Inflammatory macrophage (primary cell): ENCODE measurements at places on chromosomes 7 and 10.
A peak's percentile ranks its signal among the peaks of the same experiment; 100 is the strongest.

DNA sequence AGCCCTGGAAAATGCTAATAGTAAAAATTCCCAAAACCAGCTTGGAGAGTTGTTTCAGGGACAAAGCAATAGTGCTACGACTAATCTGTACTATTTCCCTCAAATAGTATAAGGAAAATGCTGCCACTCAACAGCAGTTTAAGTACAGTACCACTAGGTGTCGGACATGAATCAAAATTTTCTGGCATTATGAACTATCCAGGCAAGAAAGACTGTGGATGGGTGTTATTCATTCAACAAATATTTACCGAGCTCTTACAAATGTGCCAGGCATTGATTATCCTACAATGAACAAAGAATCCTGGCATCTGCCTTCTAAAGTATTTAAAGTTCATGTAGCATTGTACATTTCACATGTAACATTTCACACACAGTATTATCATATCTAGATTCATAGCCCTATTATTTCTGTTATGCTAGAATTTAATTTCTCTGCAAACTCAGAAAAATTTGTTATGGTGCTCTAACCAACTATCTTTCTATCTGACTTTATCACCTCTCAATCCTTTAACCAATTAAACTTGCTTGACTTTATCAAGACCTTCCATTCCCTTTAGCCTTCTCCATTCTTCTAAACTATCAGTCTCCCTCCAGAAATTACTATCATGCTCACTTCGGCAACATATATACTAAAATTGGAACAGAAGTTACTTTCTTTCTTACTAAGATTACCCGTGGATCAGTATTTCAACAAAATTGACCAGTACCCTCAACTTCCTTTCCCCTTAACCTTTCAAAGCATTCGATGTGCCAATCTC, 80.6 kb downstream of the ARHGAP21 start:
- DNase-seq, result peak; percentile 58

- no peak for DNase-seq
Measured at GRCh38 chr7:15334536-15335263, 227.1 kb downstream of the AGMO start.

DNA sequence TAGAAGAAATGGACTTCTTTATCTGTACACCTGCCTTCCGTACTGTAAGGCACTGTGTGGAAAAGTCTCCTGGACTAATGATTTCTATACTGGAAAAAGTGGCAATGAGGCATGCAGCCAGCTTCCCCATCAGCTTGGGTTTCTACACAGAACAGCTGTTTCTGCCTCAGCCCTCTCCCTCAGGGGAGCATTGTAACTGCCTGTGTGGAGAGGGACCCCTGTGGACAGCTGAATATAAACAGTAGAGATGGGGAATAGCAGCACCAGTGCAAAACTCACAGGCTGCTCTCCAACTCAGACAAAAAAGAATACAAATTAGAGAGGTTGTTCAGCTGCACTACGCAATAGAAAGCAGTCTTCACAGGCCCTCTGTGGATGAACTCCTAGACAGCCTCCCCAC, 451.3 kb upstream of the MBL2 start:
- no peak for DNase-seq

- no peak for DNase-seq
Measured at GRCh38 chr10:50152792-50153272, 85.1 kb downstream of the WASHC2A start.

GRCh38 chr7:13144673-13145072, 457.2 kb downstream of the ARL4A start:
- no peak for DNase-seq

DNA sequence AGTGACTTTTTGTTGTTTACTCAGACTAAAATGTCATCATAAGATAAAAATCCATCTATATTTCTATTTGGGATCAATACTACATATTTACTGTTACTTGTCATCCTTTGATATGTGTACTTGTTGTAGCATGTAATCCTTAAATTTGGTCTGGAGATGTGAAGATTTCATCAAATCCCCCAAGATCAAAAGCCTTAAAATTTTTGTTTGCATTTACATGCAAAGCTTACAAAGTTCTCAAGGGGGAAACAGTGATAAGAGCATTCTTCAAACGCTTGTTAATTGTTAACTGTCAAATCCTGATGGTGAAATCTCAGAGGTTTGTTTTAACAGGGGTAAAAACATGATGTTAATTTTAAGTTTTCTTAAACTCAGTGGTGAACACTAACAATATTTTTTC, 84.9 kb upstream of the SKAP2 start:
- no peak for DNase-seq

- DNase-seq, result no peak
Measured at GRCh38 chr10:4174197-4174596, 389.2 kb upstream of the KLF6 start.

- no peak for DNase-seq
Measured at GRCh38 chr10:82282782-82283456, 407.9 kb downstream of the NRG3 start.

- no peak for DNase-seq
Measured at GRCh38 chr7:53604201-53604600, 568.8 kb downstream of the POM121L12 start.

- DNase-seq, result no peak
Measured at GRCh38 chr10:51468424-51468823, 231.0 kb downstream of the CSTF2T start.

GRCh38 chr10:78777466-78777865, 291.3 kb upstream of the ZMIZ1 start:
- no peak for DNase-seq

- DNase-seq, result peak; percentile 42
Measured at GRCh38 chr10:77428691-77429395, 208.8 kb downstream of the KCNMA1 start.

DNA sequence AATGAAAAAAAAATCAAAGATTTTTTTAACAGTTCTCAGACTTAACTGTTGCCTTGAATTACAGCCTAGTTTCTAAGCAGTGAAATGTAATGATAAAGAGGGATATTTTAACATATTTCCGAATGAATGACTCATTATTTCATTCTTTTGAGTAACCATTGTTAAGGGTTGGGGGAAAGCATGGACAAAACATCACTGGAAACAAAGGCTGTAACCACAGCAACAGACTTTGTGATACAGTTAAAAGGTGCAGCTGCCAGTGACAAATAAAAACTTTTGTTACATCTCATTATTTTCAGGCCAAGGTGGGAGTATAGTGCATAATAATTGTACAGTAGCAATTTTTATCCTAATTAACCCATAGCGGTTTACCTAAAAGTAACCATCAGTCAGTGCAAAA, 172.6 kb downstream of the LRRTM3 start:
- no peak for DNase-seq

DNA sequence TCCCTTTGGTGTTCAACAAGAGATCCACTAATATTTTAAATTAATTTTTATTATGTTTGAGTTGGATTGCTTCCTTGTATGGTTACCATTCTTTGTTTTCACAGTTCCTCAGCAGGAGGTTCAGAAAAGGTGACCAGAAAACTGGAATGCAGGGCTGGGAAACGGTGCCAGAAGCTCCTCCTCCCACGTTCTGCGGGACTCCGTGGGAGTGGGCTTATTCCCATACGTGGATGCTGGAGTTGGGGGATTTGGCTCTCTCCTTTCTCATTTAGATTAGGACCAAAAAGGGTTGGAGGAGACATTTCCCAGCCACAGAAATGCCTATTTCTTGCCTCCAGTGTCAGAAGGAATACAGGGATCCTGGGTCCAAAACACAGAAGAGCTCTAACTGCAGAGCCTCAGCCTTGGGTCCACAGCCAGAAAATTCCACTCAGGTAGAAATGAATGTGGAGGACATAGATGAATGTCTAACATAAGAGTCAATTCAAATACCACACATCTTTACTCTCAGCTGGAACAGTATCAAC, 56.0 kb downstream of the SORBS1 start:
- no peak for DNase-seq

- DNase-seq, result no peak
Measured at GRCh38 chr10:5552376-5553321, 27.9 kb downstream of the CALML3 start.

DNA sequence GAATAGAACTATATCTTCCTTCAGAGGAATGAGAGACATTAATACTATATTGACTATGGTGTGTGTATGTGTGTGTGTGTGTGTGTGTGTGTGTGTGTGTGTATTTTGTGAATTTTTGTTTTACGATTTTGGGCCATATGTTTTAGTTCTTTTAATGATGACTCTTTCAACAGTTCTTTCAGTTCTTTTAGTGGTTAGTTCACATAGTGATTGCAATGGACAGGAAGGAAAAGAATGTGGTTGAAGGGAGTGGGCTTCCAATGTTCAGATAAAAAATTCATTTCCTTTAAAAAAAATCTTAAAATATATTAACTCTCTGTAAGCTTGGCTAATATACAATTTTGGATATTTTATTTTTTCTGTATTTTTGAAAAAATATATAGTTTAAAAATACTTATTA, 315.7 kb upstream of the DGKB start:
- no peak for DNase-seq

DNA sequence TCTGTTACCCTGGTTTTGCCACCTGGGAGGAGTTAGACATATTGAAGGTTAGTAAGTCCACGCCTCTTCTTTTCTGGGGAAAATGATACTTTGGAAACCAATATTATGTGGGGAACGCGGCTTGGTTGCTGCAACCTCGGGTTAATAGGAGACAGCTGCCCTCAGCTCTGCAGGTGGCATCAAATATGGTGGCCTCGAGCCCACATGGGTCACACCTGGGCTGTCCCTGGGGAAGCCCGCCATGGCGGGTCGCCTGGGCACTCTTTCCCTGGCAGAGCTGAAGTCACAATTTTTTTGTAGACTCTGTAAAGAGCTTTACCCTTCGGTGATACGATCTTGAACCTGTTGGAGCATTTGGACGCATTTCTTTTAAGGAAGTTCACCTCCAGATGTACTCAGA, 2.5 kb downstream of the PFKP start:
- no peak for DNase-seq

DNA sequence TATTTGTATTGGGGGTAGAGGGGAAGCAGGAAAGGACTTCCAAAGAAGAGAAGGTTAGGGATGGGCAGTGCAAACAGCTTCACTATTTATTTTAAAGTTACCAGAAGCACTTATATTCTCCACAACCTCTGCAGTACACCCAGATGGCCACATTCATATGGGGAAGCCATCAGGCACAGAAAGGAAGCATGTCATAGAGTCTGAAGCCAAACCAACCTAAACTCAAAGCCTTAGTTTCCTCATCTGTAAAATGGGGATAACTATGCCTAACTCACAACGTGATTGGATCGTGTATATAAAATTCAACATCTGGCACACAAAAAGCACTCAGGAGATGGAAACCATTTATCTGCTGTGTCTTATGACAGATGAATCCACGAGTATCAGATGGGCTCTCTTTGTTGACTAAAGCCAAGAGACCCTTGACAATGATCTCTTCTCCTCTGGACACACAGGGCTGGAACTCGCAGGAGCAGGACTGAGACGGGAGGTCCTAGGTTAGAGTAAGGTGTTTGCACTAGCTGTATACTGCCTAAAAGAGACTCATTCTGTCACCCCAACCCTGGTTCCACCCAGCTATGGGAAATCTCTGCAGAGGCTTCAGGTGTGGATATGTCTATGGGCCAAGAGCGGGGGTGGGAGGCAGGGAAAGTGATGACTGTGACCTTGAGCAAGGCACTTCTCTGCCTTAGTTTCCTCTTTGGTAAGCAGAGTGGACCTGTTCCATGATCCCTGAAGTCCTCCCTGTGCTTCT, 1.8 kb downstream of the KIAA1549 start:
- DNase-seq, result no peak

GRCh38 chr10:124918191-124918830, 23.6 kb upstream of the ZRANB1 start:
- DNase-seq, result no peak

DNA sequence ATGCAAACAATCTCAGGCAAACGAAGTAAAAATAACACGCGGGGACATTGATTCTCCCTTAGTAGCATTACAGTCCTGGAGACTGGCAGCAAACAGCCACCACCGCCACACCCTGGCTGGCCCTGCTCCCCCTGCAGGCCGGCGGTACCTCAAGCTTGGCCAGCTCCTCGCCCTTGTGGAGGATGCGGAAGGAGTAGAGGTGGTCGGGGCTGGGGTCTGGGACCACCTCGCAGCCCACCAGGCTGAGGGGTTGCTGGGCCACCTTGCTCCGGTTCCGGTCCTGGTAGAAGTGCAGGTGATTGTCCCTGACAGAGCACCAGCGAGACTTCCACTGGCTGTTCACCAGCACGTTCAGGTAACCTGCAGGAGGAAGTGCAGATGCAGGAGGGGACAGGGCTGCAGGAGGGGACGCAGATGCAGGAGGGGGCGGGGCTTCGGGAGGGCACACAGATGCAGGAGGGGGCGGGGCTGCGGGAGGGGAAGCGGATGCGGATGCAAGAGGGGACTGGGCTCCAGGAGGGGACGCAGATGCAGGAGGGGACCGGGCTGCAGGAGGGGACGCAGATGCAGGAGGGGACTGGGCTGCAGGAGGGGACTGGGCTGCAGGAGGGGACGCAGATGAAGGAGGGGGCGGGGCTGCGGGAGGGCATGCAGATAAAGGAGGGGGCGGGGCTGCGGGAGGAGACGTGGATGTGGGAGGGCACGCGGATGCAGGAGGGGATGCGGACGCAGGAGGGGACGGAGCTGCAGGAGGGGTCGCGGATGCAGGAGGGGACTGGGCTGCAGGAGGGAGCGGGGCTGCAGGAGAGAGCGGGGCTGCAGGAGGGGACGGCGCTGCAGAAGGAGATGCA, 65.7 kb downstream of the VWA2 start:
- DNase-seq, result peak; percentile 26

- DNase-seq, result no peak
Measured at GRCh38 chr10:91549262-91549661, 83.6 kb downstream of the PPP1R3C start.

DNA sequence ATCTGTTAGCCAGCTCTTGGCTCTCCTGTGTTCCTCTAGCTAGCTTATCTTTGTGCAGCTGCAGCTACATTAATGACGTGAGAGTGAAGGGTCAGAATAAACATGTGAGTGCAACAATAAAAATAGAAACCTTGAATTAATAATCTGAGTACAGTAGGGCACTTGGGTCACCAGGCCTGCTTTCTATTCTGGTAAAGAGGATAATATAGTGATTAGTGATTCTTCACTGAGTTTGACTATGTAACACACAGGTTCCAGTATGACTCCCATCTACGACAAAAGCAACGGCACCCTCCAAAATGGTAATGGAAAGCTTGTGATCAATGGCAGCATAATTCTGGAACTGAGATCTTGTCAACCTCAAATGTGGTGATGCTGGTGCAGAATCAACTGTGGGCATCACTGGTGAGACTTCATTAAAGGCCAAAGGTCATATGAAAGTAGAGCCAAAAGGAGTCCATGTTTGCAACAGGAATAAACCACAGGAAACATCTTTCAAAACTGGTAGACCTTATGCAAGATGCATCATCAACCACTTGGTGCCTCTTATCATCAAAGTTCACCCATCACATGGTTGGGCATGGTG, 77.6 kb downstream of the NRBF2 start:
- DNase-seq, result peak; percentile 61

- no peak for DNase-seq
Measured at GRCh38 chr7:156906200-156906649, 13.2 kb upstream of the LMBR1 start.

- no peak for DNase-seq
Measured at GRCh38 chr7:158444501-158445420, 142.9 kb downstream of the PTPRN2 start.
